Chondrocyte (in vitro differentiated cells): ENCODE measurements at places on chromosomes 4 and X.

- no peak for DNase-seq
These were observed 731 bp upstream of the AMMECR1 start for GRCh38 chrX:110318664-110318968.

DNA sequence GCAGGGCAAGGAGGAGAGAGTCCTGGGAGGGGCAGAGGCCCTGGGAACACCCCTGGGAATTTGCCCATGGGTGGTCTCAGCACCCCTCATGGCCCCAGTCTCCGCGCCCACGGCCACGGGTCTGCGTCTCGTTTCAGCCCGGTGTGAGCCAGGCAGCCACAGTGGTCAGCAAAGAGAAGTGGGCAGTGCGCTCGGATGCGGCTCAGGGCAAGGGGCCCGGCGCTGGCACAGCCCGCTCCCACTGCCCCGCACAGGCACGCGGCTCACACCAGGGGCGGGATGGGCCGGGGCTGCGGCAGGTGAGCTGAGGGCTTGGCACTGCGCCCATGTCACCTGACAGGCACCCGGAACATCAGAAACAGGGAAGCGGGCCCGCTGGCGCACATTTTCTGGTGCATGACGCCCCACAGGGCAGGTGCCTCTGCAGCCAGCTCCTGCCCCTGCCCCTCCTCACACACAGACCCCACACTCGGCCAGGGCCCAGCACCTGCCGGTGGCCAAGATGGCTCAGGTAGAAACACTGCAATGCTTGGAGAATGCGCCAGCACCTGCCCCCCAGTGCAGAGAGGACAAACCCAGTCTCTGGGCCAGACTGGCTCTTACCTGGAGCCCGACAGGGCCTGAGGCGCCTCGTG, 41.9 kb upstream of the MXD4 start:
- no peak for DNase-seq

DNA sequence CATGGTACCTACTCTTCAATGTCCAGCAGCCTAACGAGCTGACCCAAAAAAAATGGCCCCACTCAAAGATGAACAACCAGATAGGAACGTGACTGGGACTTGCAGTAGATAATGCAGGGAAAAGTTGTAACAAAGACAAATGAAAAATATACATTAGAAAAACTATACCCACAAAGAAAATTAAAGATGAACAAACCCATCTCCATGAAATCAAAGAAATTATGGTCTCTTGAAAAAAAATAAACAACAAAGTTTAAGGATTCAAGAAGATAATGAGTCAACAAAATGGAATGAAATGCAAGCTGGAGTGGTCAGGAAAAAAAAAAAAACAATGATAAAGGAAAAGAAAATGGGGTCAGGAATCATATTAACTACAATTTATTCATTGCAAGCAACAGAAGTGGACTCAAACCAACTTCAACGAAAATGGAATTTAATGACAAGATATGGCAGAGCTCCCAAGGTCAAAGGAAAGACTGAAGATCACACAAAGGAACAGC, 309.8 kb upstream of the GALNT7 start:
- DNase-seq = no peak

DNA sequence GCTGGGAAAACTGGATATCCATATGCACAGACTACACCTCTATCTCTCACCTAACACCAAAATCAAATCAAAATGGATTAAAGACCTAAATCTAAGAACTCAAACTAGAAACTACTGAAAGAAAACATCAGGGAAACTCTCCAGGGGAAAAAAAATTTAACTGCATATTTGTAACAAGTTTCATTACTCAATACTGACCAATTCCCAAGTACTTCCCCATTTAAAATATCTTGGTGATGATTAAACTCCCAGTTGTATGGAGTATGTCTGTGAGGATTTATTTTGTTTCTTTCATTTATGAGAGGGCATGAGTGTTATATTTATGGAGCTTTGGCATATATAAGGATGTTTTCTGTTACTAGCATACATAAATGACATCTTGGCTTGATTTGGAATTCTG, 112.3 kb upstream of the IL15 start:
- DNase-seq = no peak

DNA sequence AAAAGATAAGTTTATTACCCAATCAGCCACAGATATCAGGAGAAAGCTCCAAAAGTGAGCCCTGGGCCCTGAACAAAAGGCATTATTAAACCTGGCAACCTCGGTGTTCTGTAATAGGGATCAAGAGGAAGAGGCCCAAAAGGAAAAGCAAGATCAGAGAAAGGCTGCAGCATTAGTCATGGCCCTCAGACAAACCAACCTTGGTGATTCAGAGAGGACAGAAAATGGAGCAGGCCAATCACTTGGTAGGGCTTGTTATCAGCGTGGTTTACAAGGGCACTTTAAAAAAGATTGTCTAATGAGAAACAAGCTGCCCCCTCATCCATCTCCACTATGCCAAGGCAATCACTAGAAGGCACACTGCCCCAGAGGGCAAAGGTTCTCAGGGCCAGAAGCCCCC, 75.7 kb downstream of the AGTR2 start:
- no peak for DNase-seq

- DNase-seq = no peak
These were observed 44.4 kb upstream of the PPARGC1A start for GRCh38 chr4:23934223-23934622.

- no peak for DNase-seq
These were observed 745.1 kb upstream of the TENM3 start for GRCh38 chr4:181498148-181498547.

DNA sequence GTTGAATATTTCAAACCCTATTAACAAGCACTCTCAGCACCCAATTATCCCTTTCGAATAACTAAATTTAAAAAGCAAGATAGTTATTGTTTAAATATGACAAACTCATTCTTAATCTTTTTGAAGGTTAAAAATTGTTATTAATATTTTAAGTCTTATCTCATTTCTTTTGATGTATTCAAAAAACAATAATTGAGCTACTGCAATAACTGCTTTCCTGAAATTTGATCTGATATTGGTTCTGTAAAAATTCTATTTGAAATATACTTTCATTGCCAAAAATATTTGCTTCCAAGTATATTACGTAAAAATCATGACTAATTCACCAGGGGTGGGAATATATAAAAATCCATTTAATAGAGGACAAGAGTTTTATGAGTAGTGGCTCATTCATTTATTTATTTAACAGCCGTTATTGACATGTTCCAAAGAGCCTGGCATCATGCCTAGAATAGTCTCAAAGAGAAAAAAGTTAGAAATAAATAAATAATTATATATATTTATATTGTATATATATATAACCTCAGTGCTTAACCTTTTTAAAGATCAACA, 34.4 kb downstream of the GLRA3 start:
- no peak for DNase-seq

- no peak for DNase-seq
These were observed 47.0 kb downstream of the FAT1 start for GRCh38 chr4:186676531-186677161.

GRCh38 chrX:72236841-72237240, 2.0 kb downstream of the ERCC6L start:
- DNase-seq = no peak

DNA sequence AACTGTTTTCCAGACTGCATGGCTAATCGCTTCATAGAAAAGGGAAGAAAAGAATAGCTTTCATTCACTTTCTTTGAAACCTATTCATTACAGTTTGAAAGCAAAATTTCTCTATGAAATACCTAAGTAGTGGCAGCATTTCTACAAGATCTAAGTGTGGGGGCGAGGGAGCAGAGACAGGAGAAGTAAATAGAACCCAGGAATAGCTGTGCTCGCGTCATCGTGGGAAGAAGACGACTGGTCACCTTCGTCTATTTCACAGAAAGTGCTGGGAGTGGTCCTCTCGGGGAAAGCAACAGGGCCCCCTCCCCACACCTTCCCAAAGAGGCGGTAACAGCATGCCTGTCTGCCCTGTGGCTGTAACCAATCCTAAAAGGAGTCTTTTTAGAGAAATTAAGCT, 169.9 kb upstream of the NOCT start:
- DNase-seq = no peak

- no peak for DNase-seq
These were observed 199.0 kb downstream of the BANK1 start for GRCh38 chr4:101989551-101989950.

DNA sequence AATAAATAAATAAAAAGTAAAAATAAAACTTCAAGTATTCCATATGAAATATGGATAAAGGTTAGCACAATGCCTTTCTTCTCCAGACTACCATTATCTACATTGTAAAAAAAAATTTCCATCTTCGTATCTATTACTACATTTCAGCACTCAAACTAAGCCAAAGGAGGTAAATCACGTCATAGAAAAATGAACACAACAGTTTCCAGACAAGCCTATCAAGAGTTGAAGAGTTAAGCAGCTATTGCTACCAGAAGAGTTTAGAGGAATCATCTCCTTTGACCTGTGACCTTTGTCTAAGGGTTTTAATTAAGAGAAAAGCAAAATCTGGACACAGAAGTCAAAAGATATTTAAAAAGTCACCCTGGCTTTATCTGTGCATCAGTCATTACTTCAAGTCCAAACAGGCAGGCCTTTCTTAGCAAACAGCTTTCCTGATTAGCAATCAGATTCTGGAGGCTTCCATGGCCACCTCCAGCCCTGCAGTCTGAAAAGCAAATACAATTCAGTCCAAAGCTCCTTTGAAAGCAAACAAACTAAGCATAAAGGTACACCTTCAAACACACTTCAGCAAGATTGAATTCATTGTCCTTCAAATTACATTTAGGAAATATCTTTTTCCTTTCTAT, 82.2 kb downstream of the APBB2 start:
- no peak for DNase-seq

- no peak for DNase-seq
These were observed 118.5 kb downstream of the TLL1 start for GRCh38 chr4:165991325-165992180.

GRCh38 chr4:153241295-153241694, 37.1 kb downstream of the TRIM2 start:
- DNase-seq = no peak

DNA sequence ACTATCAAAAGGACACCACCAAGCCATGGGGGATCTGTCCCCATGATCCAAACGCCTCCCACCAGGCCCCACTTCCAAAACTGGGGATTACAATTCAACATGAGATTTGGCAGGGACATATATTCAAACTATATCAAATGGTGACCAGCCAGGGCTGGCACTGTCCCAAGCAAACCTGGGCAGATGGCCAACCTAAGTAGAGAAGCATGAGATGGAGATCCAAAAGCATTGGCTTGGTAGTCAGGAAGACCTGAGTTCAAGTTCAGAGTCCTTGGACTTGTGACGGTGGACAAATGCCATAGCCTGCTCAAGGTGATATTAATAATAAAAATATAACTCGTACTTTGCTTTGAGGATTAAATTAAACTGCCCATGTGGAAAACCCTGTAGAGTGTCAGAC, 79.2 kb upstream of the HS3ST1 start:
- DNase-seq = no peak

GRCh38 chrX:75228854-75229253, 45.0 kb upstream of the UPRT start:
- no peak for DNase-seq

DNA sequence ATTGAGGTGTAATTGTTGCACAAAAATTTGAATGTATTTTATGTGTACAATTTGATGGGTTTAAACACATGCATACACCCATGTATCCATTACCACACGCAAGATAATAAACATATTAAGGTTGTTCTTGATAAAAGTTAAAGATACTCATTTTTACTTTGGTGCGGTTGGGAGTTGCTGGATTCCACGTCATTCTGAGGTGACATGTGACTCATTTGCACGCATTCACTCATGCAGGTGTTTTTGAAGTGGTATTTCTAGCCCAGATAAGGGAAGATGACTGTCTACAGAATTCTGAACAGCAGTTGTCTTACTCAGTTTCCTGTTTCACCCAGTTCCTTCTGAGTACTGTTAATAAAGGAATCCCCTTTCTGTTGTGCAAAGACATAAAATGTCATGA, 142.0 kb downstream of the RTL3 start:
- DNase-seq = no peak

DNA sequence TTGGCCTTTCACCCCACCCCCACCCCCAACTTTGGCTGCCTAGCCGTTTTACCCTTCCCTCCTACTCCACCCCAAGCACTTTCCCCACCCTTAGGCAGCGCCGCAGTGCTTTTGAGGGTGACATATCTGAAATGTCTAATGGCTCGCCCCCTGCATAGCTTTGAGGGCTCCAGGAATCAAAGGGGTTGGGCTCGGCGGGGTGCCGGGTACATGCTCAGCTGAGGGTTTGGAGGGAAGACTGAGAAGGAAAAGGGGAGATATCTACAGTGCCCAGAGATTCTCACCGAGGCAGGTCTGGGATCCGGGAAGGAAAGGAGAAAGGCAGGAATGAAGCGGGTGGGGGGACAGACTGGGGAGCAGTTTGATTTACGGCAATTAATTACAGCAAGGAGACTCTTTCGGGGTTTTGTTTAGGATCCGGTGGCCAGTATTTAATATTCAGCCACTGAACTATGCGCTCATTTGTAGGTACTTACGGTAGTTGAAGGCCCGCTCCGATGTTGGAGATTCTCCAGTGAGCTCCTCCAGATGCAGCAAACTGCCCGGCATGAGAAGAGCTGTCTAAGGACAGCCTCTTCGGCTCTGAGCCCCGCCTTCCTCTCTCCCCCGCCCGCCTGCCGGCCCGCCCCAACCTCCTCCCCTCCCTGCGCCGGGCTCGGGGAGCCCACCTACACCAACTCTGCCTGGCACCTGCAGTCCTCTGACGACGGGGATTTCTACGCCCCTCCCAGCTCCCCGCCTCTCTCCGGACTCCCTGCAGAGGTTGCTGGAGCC, at the start of gene IGSF1:
Gene IGSF1, minus strand, starts transcription at position 569 of the 774 bp plus-strand sequence. CDS start 2,632 bp downstream, outside the sequence.
- no peak for DNase-seq

GRCh38 chr4:37762294-37762990, 64.0 kb upstream of the PGM2 start:
- DNase-seq = no peak

DNA sequence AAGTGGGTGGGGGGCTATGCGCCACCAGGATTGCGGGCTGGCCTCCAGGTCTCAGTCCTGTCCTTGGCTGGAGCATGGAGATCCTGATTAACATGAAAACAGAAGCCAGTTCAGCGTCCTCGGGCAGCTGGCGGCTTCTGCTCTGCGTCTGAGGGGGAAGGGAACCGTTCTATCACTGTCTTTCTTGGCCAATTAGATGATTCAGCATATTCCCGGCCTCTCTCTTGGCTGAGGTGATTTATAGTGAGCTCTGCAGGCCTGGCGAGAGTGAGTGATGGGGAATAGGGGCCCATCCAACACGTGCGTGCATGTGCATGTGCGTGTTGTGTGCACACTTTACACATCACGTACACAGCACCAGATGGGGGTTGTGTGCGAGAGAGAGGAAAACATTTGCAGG, 145.8 kb upstream of the ATP6AP2 start:
- DNase-seq = no peak

DNA sequence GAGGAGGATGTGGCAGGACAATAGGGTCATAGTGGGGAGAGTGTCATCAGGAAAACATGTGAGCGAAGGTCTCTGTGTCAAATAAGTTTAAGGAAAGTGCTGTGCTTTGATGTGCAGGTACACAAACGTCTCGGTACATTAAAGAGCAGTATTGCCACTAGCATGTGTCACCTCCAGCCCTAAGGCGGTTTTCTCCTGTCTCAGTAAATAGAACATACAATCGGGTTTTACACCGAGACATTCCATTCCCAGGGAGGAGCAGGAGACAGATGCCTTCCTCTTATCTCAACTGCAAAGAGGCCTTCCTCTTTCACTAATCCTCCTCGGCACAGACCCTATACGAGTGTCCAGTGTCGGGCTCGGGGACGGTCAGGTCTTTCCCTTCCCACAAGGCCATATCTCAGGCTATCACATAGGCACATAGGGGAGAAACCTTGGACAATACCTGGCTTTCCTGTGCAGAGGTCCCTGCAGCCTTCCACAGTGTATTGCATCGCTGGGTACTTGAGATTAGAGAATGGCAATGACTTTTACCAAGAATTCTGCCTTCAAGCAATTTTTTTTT, 684.5 kb downstream of the PDHA2 start:
- no peak for DNase-seq
